ENCODE measurements at places on chromosomes 1 and 21.

- no peak for DNase-seq
These were observed 157.0 kb upstream of the GREM2 start for GRCh38 chr1:240768979-240769378.

- DNase-seq: no peak
These were observed 10.5 kb downstream of the OTUD3 start for GRCh38 chr1:19892628-19893168.

DNA sequence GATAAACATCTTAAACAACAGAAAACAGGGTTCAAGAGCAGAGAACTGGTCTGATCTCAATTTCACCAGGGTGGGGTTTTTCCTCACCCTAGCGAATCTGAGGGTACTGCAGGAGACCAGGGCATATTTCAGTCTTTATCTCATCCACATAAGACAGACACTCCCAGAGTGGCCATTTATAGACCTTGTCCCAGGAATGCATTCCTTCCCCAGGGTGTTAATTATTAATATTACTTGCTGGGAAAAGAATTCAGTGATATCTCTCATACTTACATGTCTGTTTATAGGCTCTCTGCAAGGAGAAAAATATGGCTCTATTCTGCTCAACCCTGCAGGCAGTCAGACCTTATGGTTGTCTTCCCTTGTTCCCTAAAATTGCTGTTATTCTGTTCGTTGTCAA, 84.1 kb downstream of the LYPLAL1 start:
- no peak for DNase-seq

GRCh38 chr1:100930494-100930893, 34.6 kb downstream of the SLC30A7 start:
- DNase-seq: no peak

- no peak for DNase-seq
These were observed 92.4 kb upstream of the PGBD5 start for GRCh38 chr1:230518511-230518910.

- no peak for DNase-seq
These were observed 540 bp downstream of the CD55 start for GRCh38 chr1:207321790-207322645.

GRCh38 chr1:183648042-183648441, 5.1 kb downstream of the APOBEC4 start:
- no peak for DNase-seq

GRCh38 chr1:227218870-227219573, 99.3 kb downstream of the CDC42BPA start:
- no peak for DNase-seq

DNA sequence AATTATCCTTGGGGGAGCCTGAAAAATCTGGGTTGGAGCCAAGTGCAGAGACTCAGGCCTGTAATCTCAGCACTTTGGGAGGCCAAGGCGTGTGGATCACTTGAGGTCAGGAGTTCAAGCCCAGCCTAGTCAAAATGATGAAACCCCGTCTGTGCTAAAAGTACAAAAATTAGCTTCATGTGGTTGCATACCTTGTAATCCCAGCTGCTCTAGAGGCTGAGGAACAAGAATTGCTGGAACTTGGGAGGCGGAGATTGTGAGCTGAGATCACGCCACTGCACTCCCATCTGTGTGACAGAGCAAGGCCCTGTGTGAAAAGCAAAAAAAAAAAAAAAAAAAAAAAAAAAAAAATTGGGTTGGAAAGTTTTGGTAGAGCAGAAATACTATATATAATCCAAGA, 1563.6 kb upstream of the PRMT6 start:
- DNase-seq: no peak

- DNase-seq: no peak
These were observed 28.2 kb downstream of the ATP8B2 start for GRCh38 chr1:154353460-154353904.

GRCh38 chr1:190176776-190177175, 300.9 kb downstream of the BRINP3 start:
- DNase-seq: no peak

- no peak for DNase-seq
These were observed 16.4 kb downstream of the RIMS3 start for GRCh38 chr1:40648928-40649591.

DNA sequence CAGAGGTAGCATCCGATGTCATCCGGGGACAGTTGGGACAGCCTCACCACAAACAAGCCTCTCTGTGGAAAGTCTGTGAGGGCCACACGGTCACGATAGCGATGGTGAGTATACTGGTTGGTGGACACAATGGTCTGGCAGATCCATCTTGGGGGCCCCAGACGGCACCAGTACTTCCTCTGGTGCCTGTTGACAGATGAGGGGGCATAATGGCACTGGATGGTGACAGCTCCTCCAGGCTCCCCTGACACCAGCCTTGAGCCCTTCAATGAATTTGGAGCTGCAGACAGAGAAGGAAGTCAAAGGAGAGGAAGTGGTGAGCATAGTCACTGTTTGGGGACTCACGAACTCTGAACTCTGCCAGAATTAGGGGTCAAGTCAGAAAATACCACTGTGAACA, 8.0 kb downstream of the FCAMR start:
- no peak for DNase-seq

- DNase-seq: no peak
These were observed 9.9 kb upstream of the RSRP1 start for GRCh38 chr1:25257196-25257595.

DNA sequence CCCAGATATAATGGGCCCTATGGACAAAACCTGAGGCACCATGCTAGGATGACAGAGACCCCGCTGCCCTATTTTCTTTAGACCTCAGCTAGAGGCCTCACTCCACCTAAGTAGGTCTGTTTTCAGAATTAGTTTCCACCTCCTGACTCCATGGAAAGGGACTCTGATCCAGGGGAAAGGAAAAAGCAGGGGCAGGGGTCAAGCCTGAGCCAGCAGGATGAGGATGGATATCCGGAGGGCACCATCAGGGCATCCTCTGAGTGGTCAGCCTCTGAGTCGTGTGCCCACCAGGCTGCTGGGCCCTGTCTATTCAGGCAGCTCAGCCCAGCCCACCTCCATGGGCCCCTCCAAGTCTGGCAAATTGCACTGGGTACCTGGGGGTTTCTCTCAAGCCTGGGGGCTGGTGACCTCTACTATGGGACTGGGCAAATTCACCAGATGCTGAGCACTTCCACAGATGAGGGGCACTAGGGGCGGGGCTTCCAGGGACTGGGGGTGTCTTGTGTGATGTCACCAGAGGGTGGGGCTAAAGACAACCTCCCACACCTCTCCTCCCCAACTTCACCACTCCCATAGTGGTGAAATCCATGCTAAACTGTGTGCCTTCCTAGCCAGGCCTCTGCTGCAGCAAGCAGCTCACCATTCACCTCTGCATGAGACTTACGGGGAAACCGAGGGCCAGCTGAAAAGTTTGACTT, 5.5 kb downstream of the PAQR7 start:
- no peak for DNase-seq

DNA sequence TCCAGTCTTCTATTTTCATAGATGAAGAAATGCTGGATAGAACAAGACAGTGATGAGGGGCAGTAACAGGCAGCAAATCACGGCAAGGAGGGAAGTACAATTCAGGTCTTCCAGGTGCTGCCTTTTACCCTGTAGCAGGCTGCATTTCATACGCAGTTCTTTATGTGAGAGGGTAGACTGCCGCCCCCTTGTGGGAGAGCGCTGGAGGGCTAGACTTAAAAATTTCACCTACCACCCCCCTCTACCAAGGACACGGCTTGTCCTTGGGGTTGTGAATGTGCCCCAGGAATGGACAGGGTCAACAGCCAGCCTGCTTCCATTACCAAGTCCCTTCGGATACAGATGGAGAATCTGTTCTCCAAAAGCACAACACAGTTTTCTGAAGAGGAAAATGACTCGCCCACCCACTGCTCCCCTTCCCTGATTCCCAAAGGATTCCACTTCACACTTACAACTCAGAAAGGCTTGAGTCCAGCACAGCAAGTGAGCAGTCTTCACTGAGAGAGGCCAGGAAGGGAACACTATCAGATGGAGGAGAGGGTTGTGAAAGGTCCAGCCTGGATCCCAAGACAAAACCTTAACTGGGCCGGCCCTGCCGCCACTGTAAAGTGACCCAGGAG, 7.4 kb downstream of the WDR77 start:
- DNase-seq: peak; percentile 51

DNA sequence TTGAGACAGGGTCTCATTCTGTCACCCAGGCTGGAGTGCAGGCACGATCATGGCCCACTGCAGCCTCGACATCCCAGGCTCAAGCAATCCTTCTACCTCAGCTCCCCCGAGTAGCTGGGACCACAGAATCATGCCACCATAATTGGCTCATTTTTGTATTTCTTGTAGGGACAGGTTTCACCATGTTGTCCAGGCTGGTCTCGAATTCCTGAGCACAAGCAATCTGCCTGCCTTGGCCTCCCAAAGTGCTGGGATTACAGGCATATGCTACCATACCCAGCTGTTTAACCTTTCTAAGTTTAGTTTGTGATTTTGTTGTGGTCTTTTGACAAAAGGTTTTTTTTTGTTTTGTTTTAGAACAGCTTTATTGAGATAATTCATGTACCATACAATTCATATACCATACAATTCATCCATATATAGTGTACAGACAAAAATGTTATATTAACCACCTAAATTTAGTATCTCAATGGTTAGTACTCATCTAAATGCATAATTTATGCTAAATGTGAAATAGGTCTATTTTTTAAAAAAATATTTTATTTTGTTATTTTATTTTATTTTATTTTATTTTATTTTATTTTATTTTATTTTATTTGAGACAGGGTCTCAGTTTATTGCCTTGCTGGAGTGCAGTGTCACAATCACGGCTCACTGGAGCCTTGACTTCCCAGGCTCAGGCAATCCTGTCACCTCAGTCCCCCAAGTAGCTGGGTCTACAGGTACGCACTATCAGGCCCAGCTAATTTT, 8.9 kb downstream of the ZMPSTE24 start:
- DNase-seq: no peak

DNA sequence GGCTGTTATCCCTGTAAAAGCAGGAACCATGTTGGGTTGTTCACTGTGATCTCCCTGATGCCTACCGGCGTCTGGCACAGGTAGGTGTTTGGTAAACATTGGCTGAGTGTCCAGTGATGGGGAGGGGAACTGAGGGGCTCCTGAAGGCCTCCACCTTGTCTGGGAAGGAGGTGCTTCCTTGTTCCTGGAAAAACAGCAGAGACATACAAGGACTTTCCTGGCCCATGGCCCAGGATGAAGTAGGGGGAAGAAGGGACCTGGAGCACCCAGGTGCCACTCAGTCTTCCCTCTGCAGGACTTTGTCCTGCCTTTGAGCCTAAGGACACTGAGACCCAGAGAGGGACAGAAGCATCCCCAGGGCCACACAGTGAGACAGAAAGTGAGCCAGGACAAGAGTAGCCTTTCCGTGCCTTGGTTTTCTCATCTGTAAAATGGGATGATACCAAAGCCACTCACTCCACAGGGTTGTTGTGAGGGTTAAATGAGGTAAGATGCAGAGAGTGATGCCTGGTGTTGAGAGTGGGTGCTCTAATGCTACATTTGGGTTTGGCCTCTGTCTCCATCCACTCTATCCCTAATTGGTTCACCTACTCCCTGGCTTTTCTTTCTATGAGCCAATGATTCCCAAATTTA, 6.1 kb upstream of the HEYL start:
- DNase-seq: no peak

DNA sequence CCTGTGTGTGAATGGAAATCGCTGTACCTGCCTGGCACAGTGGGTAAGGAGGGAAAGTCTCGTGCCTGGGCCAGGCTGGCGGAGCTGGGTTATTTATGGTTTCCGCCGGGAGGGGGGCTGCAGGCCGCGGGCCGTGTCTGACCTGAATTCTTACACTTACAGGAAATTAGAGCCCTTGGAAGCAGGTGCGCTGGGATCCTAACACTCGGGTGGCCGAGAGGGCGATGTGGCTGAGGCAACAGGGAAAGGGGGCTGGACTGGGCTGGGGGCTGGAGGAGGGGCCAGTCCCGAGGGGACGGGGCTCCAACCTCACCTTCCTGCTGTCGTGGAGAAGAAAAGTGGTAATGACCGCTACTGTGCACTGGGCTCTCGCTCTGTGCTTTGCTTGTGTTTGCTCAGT, 109.4 kb upstream of the WNT4 start:
- DNase-seq: no peak

DNA sequence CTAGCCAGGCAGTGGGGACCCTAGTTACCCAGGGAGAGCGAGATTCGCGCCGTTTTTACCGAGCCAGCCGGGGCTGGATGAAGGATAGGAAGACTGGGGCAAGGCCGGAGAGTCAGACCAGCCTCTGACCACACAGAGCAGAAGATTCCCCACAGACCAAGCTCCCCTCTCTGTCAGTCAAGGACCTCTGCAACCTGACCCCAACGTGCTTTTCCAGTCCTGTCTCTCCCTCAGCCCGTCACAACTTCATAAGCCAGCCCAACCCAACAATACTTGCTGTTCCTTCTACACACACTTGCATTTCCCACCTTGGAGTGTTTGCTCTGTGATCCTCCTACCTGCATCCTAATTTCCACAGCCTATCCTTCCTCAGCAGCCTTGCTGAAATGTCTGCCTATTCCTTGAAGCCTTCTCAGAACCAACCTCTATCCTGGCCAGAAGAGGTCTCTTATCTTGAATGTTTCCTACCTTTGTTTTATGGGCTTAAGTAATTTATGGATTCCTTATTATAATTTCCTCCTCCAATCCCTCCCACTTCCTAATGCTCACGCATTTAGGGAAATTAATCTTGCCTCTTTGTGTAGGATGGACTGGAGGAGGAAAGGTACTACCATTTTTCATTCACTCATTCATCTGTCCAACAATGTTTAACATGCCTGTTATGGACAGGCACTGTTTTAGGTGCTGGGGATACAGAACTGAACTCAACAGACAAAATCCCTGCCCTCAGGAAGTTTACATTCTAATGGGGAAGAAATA, at the start of gene GSTM3:
GSTM3 (minus strand) TSS at position 424 of the 759 bp plus-strand sequence. CDS start 751 bp downstream, outside the sequence.
- no peak for DNase-seq

GRCh38 chr1:91166106-91166712, 144.4 kb upstream of the ZNF644 start:
- DNase-seq: peak; percentile 7

GRCh38 chr1:41482001-41482765, 2.3 kb downstream of the EDN2 start:
- no peak for DNase-seq

- DNase-seq: no peak
These were observed 36.8 kb upstream of the BMP8B start for GRCh38 chr1:39825432-39825941.

DNA sequence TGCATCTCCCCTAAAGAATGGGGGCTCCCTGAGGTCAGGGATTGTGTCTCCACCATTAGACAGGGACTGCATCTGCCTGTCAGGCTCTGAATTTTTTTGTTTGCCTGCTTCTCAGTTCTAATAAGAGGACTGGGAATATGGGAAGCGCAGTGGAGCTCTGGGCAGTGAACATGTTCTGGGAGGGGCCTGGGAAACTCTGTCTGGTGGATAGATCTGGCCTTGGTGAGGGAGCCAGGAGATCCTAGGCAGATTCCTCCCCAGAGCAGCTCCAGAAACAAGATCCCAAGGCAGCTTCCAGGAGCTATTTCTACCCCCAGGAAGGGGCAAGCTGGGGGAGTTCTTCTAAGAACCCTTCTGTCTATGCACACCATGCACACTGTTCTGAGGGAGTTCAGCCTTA, 12.6 kb upstream of the MYOG start:
- no peak for DNase-seq

GRCh38 chr1:153506831-153507413, 28.9 kb downstream of the S100A6 start:
- DNase-seq: no peak
